A549 (cell line): ENCODE measurements at places on chromosomes 12 and 14. TPM values are rescaled to one million over a fixed set of nuclear protein-coding genes. Genes with fewer than 3 reads are reported as not detected.

DNA sequence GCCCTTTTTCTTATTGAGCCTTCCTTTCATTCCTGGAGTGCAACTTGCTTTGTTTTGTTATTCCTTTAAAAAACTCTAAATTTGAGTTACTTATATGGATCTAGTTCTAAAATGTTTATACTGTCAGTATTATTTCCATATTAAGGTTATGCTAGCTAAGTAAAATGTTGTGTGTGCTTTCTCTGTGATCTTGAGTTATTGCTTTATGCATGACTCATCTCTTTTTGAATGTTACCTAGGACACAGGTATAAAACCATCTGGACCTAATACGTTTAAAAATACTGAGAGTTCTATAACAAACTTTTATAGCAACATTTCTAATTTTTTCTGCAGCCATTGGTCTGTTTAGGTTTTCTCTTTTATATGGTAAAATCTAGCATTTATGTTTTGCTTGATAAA, 132.8 kb upstream of the LGR5 start:
- no peak for DNase-seq

DNA sequence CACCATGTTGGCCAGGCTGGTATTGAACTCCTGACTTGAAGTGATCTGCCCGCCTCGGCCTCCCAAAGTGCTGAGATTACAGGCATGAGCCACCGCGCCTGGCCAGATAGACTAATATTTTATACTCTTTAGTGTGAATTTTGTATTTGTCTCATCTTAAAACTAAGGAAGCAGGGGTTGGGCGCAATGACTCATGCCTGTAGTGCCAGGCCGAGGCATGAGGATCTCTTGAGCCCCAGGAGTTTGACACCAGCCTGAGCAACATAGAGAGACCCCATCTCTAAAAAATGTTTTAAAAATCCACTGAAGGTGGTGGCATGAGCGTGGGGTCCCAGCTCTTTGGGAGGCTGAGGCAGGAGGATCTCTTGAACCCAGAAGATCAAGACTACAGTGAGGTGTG, 9.0 kb downstream of the DYNC1H1 start:
- DNase-seq = no peak

DNA sequence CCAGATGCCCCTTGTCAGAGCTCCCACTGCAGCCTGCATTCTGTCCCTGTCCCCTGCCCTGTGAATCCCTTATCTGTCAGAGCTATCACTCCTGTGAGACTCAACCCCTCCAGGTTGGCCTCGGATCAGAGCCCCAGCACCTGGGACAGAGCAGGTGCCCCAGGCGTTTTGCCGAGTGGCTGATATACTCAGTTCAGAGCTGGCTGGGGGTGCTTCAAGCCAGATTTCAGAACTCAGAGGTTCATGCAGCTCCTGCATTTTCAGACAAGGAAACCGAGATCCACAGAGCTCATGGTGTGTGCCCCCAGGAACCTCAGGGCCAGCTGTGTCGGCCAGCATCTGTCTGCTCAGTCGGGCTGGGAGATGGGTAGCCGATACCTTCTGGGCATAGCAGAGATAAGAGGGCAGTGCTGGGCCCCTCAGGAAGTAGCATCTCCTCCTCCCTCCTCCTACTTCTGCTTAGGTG, 228.0 kb upstream of the RTL1 start:
- DNase-seq = no peak

DNA sequence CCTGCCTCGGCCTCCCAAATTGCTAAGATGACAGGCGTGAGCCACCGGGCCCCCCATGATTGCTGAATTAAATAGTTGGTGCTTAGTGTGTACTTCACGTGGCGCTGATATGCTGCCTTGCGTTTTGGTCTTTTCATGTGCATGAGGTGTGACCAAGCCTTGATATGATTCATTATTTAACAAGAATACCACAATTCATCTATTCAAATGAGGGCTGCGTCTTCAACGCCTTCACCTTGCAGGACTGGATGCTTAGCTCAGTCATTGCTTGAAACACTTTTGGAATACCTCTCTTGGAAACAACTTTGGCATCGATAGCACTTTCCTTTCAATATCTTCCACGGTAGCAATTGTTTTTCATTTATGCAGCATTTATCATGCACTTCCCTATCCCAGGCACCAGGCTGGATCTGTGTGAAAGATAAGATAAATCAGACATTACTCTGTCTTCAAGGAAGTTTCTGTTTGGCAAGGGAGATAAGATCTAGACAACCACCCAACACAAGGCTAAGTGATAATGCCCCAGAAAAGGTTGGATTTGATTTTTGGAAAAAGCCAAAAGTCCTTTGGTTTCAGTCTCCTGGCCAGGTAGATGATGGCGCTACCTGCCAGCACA, 1.3 kb upstream of the TEAD4 start:
- DNase-seq = no peak

GRCh38 chr12:107320929-107321631, 227.7 kb upstream of the CRY1 start:
- peak; percentile 71 for DNase-seq

GRCh38 chr12:130698106-130698505, 18.0 kb downstream of the RIMBP2 start:
- no peak for DNase-seq

- DNase-seq = no peak
Measured at GRCh38 chr12:60209933-60210332, 614.1 kb downstream of the SLC16A7 start.

DNA sequence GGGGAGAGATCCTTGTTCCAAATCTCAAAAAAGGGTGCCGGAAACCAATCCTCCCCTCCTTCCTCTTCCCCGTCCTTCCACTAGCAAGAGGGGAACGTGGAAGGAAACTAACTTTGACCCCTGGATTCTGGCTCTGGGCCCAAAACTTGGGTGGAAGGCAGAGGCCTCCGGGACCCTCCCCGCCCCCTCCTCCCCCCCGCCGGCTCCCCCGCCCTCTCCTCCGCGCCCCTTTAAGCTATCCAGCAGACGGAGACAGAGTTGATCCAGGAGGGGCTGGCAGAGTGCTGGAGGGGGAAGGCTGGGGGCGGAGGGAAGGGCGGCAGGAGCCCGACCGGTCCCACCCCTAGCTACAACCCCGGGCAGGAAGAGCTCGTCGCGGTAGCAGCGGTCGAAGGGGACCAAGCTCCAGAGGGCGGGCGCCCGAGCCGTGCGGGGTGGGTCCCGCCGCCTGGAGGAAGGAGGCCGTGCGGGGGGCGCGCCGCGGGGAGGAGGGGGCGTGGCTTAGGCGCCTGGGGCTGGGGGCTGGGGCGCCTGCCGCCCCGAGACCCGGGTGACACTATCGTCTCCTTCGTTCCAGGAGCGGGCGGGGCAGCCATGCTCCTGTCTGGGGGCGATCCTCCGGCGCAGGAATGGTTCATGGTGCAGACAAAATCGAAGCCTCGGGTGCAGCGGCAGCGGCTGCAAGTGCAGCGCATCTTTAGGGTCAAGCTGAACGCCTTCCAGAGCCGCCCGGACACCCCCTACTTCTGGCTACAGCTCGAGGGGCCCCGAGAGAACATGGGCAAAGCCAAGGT, at the start of gene NYNRIN:
NYNRIN (plus strand) TSS at position 351 of the 794 bp plus-strand sequence; CDS start at position 595, 244 bp downstream.
- DNase-seq = no peak

- no peak for DNase-seq
Measured at GRCh38 chr14:25394791-25395391, 344.9 kb upstream of the STXBP6 start.

- DNase-seq = no peak
Measured at GRCh38 chr12:109082751-109083150, 10.5 kb downstream of the ALKBH2 start.

- DNase-seq = peak; percentile 80
Measured at GRCh38 chr14:96762650-96763049, 34.5 kb upstream of the VRK1 start.

- DNase-seq = no peak
Measured at GRCh38 chr14:71541271-71541670, 391.0 kb upstream of the RGS6 start.

DNA sequence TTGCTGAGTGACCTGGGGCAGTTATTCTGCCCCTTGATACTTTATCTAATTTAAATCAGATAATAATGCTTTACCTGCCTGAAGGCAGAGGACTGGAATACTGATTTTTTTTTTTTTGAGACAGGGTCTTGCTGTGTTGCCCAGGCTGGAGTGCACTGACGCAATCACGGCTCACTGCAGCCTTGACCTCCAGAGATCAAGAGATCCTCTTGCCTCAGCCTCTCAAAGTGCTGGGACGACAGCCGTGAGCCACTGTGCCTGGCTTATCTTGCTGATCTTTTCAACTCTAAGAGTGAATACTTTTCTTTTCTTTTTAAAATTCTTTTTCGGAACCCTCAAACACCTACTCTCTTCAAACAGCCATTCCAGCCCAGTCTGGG, 699 bp upstream of the B4GALNT3 start:
- DNase-seq = no peak

DNA sequence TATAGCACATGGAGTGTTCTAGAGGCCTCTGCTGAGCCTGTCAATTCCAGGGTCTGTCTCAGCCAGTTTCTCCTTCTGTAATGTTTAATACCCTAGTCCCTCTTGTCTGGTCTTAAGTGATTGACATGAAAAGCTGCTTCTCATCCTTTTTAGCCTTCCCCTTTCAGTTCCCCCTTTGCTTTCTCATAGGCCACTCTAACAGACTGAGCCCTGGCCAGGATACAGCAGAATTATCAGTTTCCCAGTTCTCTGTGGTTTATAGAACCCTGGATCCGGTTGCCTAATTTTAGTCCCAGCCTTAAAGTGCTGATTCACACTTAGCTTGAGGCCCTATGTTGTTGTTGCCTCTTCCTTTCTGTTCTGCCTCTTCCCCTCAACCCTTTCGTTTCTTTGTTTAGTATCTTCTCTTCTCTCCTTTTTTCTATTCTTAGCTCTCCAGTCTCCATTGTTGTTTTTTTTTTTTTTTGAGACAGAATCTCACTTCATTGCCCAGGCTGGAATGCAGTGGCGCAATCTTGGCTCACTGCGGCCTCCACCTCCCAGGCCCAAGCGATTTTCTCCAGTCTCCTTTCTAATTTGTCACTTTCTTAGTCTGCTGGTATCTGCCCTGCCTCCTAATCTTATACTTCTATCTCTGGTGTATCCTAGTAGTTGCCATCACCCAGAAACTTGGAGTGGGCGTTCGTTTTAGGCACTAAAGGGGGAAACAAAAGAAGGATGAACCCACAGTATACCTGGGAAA, 2.9 kb upstream of the BIN2 start:
- DNase-seq = peak; percentile 42

DNA sequence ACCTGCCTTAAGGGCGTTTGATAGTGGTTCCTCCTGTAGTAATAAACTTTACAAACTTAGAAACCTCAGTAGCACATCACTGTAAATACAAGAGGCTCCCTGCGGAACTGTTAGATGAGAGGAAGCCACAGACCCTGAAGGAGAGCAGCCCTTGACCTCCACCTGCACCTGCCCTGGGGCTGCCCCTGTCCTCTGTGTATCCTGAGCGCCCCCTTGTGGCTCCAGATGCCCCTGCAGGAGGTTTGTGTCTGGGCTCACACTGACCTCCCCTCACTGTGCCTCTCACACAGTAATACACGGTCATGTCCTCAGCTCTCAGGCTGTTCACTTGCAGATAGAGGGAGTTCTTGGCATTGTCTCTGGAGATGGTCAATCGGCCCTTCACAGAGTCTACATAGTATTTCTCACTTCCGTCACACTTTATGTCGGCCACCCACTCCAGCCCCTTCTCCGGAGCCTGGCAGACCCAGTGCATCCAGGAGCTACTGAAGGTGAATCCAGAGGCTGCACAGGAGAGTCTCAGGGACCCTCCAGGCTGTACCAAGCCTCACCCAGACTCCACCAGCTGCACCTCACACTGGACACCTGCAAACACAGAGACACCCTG, 1059.8 kb downstream of the TMEM121 start:
- DNase-seq = no peak

The RIN3 gene
- polyA plus RNA-seq = 14.5 to 17.6 TPM (median 15.7 TPM) in 3 replicates

The SLC15A4 gene
- polyA plus RNA-seq = 21.2 to 21.9 TPM (median 21.6 TPM) in 3 replicates

The PLEKHD1 gene
- 0.03 to 0.05 TPM (median 0.04 TPM) in 3 replicates for polyA plus RNA-seq

The PTPRQ gene
- polyA plus RNA-seq = 0.13 to 0.16 TPM (median 0.14 TPM) in 3 replicates

The TMEM52B gene
- polyA plus RNA-seq = 0.05 to 0.08 TPM (median 0.05 TPM) in 3 replicates
